ENCODE measurements at places on chromosomes 11 and 22. TPM values are rescaled to one million over a fixed set of nuclear protein-coding genes. Genes with fewer than 3 reads are reported as not detected.

- no peaks in the 10 kb centered on the region for H3K4me1 ChIP-seq
- H3K27ac ChIP-seq, result no peak overlapping the region
- peaks cover 28% of the 10 kb centered on the region for H3K27me3 ChIP-seq
- no peak for DNase-seq
Observed at GRCh38 chr11:13942378-13942777, 20.1 kb upstream of the SPON1 start.

The ABCC8 gene
- 1.1 TPM for total RNA-seq

DNA sequence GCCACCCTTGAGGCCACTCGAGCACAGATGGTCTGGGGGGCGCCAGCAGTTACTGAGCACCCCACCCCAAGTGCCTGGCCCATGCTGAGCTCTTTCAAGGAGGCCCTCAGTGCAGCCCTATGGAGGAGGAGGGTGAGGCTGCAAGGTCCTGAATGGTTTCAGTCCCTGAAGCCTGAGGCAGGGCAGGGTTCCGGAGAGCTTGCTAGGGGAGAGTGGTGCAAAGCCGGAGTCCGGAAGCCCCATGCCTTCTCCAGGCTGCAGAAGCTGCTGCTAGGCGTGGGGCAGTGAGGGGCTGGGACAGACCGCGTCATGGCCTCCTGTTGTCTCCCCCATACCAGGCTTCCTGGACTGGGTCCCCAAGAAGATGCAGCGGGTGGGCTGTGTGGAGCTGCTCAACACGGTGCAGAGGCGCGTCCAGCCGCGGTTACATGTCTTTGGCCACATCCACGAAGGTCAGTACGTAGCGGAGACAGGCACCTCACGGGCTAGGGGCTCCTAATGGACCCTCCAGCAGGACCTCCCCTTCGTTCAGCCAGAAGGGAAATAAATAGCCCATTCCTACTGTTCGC, 90.6 kb downstream of the MPPED1 start:
- peaks cover 20% of the 10 kb centered on the region for H3K27me3 ChIP-seq
- H3K4me1 ChIP-seq, result no peaks in the 10 kb centered on the region
- no peak for DNase-seq
- no peak overlapping the region for H3K4me3 ChIP-seq
- H3K27ac ChIP-seq, result no peak overlapping the region
- H3K36me3 ChIP-seq, result no peaks in the 10 kb centered on the region

The GLYAT gene
- total RNA-seq, result not detected

DNA sequence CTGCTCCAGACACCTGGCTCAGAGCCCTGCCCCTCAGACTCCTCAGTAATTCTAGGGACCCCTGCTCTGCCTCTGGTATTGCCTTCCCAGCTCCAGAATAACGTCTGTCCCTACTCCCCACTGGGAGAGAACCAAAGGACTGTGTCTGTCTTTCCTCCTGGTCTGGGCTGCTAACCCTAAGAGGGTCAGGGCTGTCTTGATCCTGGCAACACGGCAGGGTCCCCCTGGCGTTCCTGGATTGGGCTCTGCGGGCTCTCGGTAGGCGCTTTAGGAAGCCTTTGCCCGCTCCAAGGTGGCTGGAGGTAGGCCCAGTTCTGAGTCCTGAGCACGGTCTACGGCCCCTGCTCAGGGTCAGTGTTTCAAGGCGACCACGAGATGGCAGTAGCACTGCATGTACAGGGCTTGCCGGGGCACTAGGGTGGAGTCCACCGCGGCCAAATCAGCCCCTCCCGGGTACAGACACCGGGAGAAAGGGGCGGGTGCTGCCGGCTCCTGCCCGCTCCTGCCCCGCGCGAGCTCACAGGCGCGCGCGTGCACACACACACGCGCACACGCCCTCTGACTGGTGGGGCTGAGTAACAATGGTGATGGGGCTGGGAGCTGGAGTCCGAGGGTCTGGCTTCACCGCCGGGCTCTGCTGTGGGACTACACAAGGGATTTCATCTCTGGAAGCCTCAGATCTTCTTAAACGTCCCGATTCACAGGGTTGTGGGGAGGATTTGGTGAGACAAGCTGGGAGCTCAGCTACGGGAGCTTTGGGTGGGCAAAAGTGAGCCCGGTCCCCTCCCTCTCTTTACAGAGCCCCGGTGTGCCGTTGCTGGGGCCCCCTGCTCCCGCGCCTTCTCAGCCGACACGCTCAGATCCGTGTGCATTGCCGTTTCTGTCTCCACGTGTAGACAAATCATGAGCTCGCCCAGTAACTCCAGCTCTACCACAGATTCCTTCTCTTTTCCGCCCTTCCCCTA, 30.1 kb upstream of the HMOX1 start:
- no peaks in the 10 kb centered on the region for H3K27me3 ChIP-seq
- H3K4me3 ChIP-seq, result peak overlapping the region; percentile 72
- H3K27ac ChIP-seq, result peak overlapping the region; percentile 83
- DNase-seq, result peak; percentile 91
- H3K4me1 ChIP-seq, result peaks cover 37% of the 10 kb centered on the region
- H3K36me3 ChIP-seq, result peaks cover 27% of the 10 kb centered on the region

The ARHGAP8 gene
- not detected for total RNA-seq

The IGLL1 gene
- total RNA-seq, result not detected

DNA sequence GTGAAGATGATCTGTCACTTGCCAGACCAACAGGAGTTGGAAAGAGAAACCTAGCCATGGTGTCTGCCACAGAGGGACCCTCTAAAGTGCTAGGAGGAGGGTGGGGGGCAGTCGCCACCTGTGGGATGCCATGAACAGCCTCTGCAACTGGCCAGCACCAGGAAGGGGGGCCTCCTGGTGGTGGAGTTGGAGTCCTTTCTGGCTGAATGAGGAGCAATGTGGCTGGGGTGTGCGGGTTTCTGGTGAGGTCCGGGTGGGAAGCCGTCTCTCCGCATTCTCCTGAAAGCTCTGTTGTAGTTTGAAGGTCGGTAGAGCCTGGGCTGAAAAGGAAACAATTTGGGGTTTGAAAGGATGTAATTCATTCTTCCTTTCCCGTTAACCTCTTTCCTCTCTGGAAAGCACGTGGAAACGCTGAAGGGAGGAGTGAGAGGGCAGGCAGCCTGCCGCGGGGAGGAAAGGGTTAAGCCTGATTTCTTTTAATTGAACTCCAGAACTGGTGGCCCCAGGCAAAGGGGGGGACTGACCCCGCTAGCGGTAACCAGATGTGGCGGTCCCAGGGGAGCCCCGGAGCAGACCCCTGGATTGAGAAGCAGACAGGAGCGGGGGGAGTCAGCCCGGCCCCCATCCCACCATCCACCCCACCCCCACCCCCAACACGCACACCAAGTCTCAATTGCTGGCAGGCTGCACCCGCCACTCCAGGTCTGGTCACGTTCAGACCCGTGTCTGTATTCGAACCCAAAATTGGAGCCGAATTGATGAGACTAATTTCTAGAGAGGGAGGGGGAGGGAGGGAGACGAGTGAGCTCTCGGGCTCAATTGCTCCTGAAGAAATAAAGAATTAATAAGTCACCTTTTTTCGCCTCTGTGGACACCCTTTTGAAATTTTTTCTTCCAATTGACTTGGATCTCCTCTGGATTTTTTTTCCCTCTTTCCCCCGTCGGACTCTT, 1.8 kb upstream of the FLI1 start:
- peaks cover 81% of the 10 kb centered on the region for H3K4me1 ChIP-seq
- H3K36me3 ChIP-seq, result no peaks in the 10 kb centered on the region

GRCh38 chr11:67468056-67468455, 995 bp downstream of the TMEM134 start:
- peak overlapping the region; percentile 95 for H3K27ac ChIP-seq
- H3K36me3 ChIP-seq, result no peaks in the 10 kb centered on the region
- no peak for DNase-seq
- peaks cover 51% of the 10 kb centered on the region for H3K4me1 ChIP-seq
- peak overlapping the region; percentile 83 for H3K4me3 ChIP-seq
- H3K27me3 ChIP-seq, result no peaks in the 10 kb centered on the region

Data from left ventricle myocardium inferior (tissue), 1 donor.